Smooth muscle cell of the coronary artery (primary cell): ENCODE measurements at places on chromosomes 7 and 10. TPM values are rescaled to one million over a fixed set of nuclear protein-coding genes. Genes with fewer than 3 reads are reported as not detected.

SFTPA1 gene
- total RNA-seq, result not detected in 2 replicates

CAMK1D gene
- total RNA-seq, result 2.3 and 5.6 TPM in 2 replicates

GBX1 gene
- total RNA-seq, result not detected in 2 replicates

TAS2R41 gene
- not detected in 2 replicates for total RNA-seq
